ENCODE measurements at places on chromosomes 7 and 10.

GRCh38 chr7:2732959-2733584 is 45.1 kb downstream of the AMZ1 start:
- no peak for DNase-seq

DNA sequence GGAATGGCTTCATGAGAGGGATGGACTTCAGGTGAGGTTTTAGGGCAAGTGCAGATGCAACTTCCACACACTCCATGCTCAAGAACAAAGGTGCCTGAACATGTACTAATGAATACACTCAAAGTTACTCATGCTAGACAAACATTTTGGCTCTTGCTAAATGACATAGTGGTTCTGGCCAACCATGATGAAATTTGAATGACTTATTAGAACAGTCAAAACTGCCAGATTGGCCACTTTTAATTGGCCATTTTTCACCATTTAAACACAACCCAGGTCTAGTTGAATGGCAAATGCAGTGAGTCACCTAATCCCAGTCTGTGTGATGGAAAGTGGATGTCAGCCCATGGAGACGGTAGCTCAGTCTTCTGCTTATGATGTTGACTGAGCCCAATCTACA is 4.9 kb upstream of the PTPRN2 start:
- DNase-seq = no peak

GRCh38 chr7:137987968-137988367 is 13.9 kb downstream of the CREB3L2 start:
- DNase-seq = no peak

- DNase-seq = no peak
Measured at GRCh38 chr10:16852624-16853023, 35.4 kb upstream of the RSU1 start.

DNA sequence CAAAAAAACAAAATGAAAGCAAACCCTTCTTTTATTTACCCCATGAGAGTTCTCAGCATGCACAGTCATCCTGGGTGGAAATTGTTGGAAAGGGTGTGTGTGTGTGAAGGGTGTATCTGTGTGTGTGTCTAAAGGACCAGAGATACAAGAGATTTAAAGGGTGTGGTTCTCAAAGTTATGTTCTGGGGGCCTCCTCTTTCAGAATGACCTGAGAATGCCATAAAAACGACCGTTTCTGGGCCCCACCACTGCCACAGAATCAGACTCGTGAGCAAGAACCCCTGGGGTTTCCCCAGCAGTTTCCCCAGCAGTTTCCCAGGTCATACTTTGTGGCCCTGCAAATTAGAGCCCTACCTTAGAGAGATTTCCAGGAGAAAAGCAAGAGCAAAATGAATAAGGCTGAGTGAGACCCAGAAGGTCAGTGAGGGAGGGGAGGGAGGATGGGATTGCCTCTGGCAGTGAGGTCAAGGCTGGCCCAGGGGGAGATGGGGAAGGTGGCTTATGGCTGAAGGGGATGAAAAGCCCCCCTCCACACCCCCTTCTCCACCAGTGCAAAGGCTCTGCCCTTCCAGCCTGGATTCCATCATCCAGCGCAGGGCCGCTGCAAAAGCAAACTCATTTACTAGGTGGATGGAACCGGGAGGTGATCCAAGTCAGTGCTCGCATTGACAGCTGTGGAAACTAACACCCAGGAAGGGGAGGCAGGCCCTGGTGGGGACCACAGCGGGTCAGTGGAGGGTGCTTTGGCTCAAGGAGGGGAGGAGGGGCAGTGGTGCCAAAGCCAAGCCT is 10.2 kb downstream of the PYROXD2 start:
- DNase-seq = no peak
